ENCODE measurements at places on chromosomes 5 and 9. TPM values are rescaled to one million over a fixed set of nuclear protein-coding genes. Genes with fewer than 3 reads are reported as not detected.

DNA sequence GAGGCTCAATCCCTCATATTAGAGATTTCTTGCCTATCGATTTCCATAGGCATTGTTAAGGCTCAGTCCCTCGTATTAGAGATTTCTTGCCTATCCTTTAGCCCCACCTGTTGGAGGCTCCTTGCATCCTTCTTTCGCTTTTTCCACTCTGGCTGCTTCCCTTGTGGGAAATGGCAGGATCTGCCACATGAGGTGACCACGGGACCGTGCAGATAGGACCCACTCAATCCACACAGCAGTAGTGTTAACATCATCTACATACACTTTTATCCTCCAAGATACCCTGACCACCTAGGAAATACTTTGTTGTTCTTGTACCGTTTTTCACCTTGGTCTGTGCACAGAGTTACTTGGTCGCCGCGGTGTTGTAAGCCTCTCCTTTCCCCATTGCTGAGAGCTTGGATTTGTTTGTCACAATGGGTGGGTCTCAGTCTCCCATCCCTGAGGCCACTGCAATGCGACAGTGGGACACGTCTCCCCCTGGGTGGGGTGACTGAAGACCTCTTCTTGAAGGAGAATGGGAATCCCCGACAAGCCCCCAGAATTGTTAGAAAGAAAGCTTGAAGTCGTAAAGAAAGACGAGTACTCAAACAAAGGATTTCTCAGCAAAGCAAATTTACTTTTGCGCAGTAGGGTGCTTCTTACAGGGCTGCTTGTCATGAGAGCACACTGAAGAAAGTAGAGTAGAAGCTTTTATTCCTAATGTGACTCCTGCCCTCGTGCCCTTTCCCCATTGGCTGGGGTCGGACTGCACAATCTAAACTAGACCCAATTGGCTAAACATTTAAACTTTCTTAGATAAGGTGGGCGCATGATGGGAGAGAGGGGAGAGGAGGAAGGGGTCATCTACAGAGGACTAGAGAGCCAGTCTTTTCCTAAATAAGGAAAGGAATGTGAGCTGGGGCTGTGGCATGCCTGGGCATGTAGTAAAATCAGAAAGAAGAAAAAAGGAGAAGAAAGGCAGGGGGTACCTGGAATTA, 19.8 kb downstream of the IFT74 start:
- H3K4me1 ChIP-seq, result peaks cover 34% of the 10 kb centered on the region
- peak; percentile 64 for DNase-seq
- peak overlapping the region; percentile 71 for H3K4me3 ChIP-seq

The CMYA5 gene
- total RNA-seq, result 1.1 TPM

The RPS14 gene
- 2,564 TPM for total RNA-seq

DNA sequence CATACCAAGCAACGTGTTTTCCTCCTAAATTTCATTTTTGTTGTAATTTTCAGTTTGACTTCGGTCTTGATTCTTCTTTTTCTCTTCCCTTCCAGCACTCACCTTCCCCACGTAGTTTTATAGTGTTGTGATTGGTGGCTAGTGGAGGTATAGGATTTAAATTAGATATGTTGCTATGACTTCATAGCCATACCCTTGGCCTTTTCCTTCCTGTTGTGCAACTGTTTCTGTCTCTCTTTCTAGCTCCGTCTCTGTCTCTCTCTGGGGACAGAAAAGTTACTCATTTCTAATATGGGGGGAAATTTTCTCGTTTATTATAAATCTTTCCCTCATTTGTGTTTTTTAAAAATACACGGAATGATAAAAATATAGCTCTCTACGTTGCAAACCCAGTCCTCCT, 20.6 kb upstream of the C5orf24 start:
- no peak overlapping the region for H3K27ac ChIP-seq
- H3K27me3 ChIP-seq, result no peaks in the 10 kb centered on the region
- H3K36me3 ChIP-seq, result peaks cover 53% of the 10 kb centered on the region
- DNase-seq, result no peak
- no peak overlapping the region for H3K4me3 ChIP-seq

DNA sequence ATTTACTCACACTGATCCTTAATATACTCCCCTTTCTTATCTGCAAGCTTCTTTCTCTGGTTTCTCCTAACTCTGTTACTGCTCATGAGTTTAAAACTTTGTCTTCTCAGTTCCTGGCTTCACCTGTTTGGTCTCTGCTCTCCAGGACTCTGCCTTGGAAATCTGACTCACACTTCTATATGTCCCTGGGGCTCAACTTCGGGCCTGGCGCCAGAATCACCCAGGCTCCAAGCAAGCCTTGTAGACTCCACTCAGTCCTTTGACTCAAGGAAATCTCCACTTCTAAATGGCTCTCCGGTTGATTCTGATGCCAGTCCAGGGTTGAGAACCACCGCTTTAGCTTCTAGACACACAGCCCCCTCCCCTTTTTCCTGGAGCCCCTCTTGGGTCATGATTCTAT, 57.8 kb downstream of the TMC1 start:
- no peaks in the 10 kb centered on the region for H3K27me3 ChIP-seq
- DNase-seq, result no peak
- H3K27ac ChIP-seq, result no peak overlapping the region
- H3K36me3 ChIP-seq, result no peaks in the 10 kb centered on the region

The IFNB1 gene
- not detected for total RNA-seq

Data from WTC11 (cell line).